ENCODE measurements at places on chromosomes 3 and 15.

DNA sequence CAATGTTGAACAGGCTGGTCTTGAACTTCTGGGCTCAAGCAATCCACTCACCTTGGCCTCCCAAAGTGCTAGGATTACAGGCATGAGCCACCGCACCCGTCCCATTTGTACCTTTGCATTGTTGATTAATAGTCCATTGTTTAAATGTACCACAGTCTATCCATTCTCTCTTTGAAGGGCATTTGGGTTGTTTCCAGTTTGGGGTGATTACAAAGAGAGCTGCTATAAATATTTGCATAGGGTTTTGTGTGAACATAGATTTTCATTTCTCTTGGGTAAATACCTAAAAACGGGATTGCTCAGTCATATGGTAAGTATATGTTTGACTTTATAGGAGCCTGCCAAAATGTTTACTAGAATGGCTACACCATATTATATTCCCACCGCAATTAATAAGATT, 13.7 kb upstream of the PTPRG start:
- no peak for DNase-seq

GRCh38 chr3:188133219-188133618, 20.7 kb upstream of the LPP start:
- peak; percentile 76 for DNase-seq

GRCh38 chr15:92714077-92714476, 58.5 kb upstream of the FAM174B start:
- peak; percentile 50 for DNase-seq

- DNase-seq, result peak; percentile 56
These were observed 49.4 kb upstream of the TNFAIP8L3 start for GRCh38 chr15:51144021-51144532.

DNA sequence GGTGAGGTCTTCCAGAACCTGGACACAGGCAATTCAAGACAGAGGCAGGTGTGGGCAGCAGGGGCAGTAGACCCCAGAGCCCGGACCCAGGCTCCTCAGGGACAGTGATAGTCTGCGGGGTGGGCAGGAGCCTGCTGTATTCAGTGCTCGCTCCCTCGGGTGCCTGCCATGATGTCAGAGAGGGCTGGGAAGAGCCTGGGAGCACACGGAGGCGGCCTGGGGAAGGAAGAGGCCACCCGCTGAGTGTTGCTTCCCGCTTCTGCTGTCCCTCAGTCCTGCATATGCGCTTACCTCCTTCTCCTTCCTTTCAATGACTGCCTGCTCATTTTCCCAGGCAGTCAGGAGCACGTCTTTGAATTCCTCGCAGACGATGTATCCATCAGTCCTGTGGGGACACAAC, 22.8 kb downstream of the TMEM43 start:
- no peak for DNase-seq

DNA sequence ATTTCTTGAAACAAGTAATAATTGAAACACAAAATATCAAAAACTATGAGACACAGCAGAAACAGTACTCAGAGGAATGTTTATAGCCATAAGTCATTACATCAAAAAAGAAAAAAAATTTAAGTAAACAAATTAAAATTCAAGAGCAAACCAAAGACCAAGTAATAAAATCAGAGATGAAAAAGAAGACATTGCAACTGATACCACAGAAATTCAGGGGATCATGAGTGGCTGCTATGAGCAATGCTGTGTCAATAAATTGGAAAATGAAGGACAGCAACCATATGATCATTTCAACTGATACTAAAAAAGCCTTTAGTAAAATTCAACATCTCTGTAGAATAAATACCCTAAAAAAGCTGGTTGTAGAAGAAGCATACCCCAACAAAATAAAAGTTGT, 644.1 kb upstream of the BCHE start:
- DNase-seq, result no peak

DNA sequence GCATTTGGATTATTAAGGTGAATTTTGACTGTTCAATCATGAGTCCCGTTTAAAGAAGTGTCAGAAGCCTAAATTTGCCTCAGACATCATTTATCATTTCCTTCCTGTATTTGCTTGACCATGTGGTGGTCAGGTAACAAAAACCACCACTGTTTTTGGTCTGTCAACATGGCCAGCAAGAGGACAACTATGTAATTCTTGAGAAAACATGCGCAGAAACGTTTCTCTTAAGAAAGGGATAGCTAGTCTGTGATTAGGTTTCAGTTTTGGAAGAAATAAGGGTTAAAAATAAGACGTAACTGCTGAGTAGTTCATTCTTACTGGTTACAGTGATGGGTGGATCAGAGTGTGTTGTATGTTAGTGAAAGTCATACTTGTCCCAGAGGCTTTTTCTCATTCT, 204.5 kb downstream of the AKAP13 start:
- DNase-seq, result no peak

DNA sequence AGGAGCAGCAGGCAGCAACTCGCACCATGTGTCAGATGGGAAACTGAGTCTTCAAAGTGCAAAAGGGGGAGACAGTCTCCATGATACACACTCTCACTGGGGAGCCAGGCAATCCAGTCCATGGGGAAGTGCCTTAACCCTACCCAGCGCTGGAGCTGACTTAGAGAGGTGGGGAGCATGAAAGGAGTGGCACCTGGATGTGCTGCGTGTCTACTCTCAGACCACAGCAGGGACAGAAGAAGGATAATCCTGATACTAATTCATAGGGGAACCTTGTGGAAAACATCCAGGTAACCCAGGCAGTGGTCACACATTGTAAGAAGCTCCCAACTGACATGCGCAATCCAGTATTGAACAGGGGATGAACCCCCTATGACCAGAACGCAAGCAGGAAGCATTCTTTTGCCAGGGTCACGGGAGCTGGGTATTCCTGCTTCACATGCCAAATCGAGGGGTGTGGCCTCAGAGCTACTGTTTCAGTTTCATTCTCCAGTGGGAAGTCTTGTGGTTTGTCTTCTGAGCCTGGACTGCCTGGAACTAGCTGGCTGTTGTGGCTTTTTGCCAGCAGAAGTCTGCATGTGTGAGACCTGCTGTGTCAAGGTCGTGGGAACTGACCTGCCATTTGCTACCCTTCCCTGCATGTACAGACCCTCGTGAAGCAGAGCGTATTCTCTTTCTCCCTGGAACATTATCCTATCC, 367.6 kb upstream of the NDN start:
- DNase-seq, result no peak

GRCh38 chr3:128714887-128715491, 11.0 kb upstream of the RAB7A start:
- no peak for DNase-seq

DNA sequence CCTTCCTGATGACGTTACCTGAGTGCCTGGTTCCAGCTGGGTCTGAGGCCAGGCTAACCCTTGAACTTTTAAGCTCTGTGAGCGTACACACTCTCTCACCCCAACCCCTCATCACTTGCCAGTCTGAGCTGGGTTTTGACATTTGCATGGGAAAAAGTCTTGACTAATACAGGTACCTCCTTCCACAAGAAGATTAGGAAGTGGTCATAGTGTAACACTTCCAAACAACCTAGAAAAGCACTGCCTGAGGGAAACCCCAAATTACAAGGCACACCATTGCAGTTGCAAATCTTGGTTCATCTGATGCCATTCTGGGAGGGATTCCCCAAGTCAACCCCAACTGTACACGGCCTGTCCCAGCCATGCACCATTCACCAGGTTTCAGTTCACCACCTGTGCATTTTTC, 499.8 kb downstream of the FOXP1 start:
- DNase-seq, result no peak

DNA sequence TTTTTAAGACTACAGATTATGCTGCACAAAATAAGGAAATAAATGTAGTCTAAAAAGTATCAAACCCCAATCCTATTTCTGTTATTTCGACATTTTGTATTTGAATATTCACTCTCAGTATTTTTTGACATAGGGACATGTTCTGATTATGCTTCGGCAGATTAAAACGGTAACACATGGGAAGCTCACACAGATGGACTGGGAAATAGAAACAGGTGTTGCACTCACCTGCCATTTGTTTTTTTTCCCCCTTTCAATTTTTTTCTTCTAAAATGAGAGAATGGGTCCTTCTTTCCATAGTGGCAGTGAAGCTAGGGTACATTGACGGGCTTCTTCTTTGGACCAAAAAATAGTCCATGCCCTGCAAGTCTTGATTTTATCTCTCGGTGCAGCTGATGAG, 163.1 kb downstream of the MYRIP start:
- DNase-seq, result no peak

- DNase-seq, result no peak
These were observed 241.0 kb upstream of the NR2F2 start for GRCh38 chr15:96089405-96090058.

DNA sequence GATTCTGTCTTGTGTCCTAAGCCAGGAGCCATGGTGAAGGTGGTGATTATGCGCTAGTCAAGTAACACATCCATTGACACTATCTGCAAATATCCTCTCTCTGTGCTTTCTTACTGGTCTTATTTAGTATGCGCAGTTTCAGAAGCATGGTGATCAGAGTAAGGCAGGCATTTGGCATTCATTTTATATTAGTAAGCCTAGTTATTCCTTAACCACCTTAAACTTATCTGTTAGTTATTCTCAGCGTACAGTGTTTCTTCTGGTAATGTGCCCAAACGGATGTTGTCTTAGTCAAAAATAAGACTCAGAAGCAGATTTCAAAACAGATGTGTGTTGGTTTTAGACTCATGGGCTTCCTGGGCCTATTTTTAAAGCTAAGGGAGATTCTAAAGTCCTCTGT, 329.2 kb downstream of the GRM7 start:
- DNase-seq, result peak; percentile 9

DNA sequence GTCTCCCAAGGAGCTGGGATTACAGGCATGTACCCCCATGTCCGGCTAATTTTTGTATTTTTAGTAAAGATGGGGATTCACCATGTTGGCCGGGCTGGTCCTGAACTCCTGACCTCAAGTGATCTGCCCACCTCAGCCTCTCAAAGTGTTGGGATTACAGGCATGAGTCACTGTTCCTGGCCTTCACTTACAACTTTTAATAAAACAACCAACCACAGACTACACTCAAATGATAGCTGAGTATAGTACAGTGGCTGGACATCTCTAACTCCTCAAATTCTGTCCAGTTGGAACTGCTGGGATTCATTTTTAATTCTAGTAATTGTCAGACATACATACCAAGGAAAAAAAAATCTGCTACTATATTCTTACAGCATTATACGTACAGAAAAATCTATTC, 71.0 kb downstream of the PBRM1 start:
- DNase-seq, result no peak

DNA sequence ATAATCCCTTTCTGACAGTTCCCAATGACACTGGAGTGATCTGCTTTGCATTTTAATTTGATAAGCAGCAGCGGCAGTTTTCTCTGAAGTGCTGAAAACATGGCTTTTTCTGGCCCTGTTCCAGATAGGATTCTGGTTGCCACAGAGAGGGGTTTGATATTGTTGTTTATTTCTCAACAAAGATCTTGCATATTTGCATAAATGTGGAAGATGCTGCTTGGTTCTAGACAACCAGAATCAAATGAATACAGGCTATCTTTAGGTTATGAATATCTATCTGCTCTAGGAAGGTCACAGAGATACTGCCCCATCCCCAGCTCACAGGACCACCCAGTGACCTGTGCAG, 137.1 kb downstream of the ZNF609 start:
- DNase-seq, result no peak

- no peak for DNase-seq
These were observed 41.9 kb upstream of the MITF start for GRCh38 chr3:69697381-69697780.

DNA sequence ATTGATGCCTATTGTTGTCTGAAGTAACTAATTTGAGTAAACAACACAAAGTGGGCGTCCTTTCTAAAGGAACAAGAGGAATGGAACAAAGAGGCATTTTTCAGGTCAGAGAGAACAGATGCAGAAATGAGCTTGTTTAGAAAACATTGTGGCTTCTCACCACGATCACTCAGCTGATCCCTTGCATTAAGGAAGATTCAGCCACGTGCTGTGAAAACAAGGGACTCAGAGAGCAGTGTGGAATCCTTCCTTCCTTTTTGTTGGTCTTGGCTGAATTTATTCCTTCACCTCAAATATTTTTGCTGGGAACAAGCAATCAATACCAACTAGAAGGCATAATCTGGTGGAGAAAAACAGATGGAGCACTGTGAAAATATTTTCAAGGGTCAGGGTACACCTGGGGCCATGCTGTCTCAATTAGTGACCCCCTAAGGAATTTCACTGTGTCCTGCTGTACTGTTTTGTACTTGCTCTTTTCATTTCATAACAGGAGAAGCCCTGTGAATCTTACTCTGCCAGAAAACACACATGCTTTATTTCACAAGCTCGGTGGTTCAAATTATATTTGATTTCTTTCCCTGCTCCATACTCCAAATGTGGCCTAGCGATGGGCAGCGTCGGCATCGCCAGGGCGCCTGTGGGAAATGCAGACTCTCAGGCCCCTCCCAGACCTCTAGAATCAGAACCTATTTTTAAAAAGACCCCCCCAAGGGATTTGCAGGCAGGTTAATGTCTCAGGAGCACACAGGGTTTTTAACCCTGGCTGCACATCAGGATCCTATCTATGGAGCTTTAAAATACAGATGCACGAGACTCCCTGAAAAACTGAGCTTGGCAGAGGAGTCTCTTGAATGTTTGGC, 11.6 kb upstream of the SLC6A20 start:
- DNase-seq, result no peak

GRCh38 chr3:79817224-79817623, 49.4 kb upstream of the ROBO1 start:
- no peak for DNase-seq

DNA sequence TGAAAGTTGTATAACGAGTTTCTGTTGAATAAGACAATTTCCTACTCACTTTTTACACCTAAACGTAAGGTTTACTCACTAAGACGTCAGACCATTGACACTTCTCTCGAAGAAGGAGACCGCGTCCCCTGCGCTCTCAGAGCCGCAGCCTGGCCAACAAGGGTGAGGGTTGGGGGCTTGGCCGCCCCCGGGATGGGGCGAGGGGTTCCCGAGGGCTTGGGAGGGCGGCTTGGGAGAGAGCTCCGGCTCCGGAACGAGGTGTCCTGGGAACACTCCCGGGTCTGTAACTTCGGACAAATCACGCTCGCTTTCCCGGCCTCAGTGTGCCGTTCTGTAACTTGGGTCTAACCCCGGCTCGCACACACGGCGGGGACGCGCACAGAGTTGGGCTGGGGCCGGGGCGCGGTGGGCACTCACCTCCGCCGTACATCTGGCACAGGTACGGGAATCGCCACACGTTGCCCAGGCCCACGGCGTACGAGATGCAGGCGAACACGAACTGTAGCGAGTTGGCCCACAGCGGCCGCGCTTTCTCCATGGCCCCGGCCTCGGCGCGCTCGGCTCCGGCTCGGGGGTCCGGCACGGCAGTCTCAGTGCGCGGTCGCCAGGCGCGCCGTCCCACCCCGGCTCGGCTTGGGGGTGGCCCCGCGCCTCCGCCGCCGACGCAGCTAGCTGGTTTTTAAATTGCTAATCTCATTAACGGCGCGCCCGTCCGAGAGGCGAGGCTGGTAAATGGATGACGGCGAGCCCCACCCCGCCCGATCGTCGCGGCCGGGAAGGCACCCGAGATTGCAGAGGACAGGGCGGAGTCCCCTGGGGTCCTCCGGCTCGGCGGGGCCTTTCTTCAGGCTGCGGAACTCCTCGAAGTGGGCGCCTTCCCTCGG, at the start of gene SLC6A20:
Gene SLC6A20, minus strand, starts transcription at position 655 of the 884 bp plus-strand sequence. Its CDS starts 117 bp downstream, at position 538.
- no peak for DNase-seq

GRCh38 chr3:68067314-68067713, 412.9 kb upstream of the SUCLG2 start:
- no peak for DNase-seq
